ENCODE measurements at places on chromosomes 2 and 18.

GRCh38 chr2:7377916-7378569 is 460.8 kb downstream of the RNF144A start:
- no peak for DNase-seq

DNA sequence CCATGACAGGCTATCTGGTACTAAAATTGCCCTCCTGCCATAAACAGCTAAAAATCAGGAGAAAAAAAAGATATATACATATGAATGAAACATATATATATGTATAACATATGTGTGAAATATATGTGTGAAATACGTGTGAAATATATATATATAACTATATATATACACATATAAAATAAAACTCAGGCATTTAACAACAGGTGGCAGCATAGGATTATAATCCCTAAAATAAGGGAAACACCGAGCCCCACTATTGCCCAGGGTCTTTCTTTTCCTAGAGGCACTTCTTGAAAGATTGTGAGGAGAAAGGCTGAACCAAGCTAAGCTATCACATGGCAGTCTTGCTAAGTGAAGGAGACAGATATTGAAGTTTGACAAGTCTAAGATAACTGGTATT is 65.9 kb upstream of the CYTIP start:
- no peak for DNase-seq

- no peak for DNase-seq
These were observed 164.3 kb downstream of the NEDD4L start for GRCh38 chr18:58208207-58208932.

- DNase-seq = no peak
These were observed 382.6 kb downstream of the CDH2 start for GRCh38 chr18:27794181-27794926.

- DNase-seq = no peak
These were observed 28.6 kb upstream of the VWC2L start for GRCh38 chr2:214382229-214382628.
